Epithelial cell of esophagus (primary cell): ENCODE measurements at places on chromosomes 4 and X.

GRCh38 chrX:31228909-31229308 lies 157.1 kb upstream of the FTHL17 start:
- no peak for DNase-seq

- no peak for DNase-seq
Measured at GRCh38 chrX:115449742-115450141, 111.2 kb upstream of the PLS3 start.

- DNase-seq, result no peak
Measured at GRCh38 chr4:109389369-109390114, 44.1 kb upstream of the SEC24B start.

DNA sequence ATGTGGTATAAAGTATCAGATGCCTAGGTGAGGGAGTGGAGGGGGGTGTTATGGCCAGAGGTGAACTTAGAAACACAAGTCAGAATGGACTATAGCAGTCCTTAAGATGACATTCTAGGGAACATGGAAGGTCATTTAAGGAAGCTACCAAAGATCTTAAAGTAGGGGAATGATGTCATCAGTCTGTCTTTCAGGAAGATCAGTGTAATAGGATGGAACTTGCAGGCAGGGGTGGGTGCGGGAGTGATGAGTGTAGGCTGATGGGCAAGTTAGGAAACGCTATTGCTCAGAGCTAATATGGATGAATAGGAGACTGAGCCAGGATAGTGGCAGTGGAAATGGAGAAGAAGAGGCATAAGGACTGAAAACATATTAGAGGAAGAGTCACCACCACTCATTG lies 27.5 kb upstream of the CWH43 start:
- peak; percentile 85 for DNase-seq

- DNase-seq, result peak; percentile 75
Measured at GRCh38 chr4:28373601-28374000, 1513.0 kb downstream of the STIM2 start.

DNA sequence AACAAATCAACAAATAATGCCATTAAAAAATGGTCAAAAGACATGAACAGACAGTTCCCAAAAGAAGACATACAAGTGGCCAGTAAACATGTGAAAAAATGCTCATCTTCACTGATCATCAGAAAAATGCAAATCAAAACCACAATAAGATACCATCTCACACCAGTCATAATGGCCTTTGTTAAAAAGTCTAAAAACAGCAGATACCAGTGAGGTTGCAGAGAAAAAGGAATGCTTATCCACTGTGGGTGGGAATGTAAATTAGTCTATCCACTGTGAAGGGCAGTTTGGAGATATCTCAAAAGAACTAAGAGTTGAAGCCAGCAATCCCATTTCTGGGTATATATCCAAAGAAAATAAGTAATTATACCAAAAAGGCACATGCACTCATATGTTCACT lies 668.1 kb upstream of the CPEB2 start:
- no peak for DNase-seq

DNA sequence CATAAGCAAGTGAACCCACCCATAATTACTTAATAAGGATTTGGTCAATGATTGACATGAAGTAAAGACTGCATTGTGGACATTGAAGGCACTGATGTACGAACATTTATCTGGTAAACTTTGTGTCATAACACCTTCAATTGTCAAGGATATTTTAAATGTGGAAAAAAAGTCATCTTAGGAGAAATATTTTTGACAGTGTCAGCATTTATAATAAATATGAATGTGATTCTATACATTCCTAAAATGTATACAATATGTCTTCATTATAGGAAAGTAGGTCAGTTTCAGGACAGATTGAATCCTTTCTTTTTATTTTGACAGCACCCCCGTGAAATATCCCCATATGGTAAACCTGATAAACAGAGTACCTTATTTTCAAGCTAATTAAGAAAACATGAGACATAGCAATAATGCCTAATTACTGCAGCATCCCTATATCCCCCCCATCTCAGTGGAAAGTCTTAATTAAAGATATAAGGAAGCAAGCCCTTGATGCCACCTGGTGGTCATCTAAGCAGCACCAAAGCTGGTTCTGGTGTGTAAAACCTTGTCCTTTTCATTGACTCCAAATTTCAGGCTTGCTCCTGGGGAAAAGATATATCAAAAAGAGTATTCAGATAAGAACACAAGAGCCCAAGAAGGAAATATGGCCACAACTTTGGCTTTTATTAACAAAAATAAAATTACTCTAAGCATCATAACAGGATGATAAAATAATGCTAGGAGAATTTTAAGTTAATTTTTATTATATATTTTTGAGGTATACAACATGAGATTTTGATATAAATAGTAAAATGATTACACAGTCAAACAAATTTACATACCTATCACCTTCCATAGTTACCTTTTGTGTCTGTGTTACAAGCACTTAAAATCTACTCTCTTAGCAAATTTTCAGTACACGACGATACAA lies 379.7 kb downstream of the TLL1 start:
- peak; percentile 54 for DNase-seq
